ENCODE measurements at places on chromosomes 2 and 18.

DNA sequence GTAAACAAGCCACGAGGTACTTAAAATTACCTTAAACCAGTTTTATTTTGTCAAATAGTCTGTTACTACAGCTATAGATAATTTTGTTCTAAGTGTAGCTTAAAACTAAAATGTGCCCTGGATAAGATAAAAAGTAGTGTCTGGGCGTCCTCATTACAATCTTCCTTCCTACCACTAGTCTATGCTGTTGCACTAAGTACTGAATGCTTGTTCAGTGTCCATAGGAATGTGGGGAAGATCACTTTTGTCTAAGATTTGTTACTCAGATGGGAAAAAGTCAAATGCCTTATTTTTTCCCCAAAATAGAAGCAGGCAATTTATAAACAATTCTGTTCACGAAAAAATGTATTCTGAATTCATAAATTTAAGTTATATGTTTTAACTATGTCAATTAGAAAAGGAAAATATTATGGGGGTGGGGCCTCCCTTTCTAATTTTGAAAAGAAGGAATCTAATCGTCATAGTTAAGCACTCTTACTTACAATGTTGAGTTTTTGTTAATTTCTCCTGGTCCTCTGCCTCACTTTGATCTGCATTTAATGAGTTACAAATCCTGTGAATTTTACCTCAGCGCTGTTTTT is 140.4 kb upstream of the VRK2 start:
- no peak for DNase-seq

GRCh38 chr2:26649322-26649721 is 8.2 kb upstream of the CIB4 start:
- no peak for DNase-seq

GRCh38 chr2:55420439-55420725 is 726 bp upstream of the CCDC88A start:
- no peak for DNase-seq

GRCh38 chr2:121253021-121253673 is 31.9 kb downstream of the TFCP2L1 start:
- no peak for DNase-seq

GRCh38 chr2:200615247-200615646 is 29.4 kb downstream of the AOX1 start:
- no peak for DNase-seq

DNA sequence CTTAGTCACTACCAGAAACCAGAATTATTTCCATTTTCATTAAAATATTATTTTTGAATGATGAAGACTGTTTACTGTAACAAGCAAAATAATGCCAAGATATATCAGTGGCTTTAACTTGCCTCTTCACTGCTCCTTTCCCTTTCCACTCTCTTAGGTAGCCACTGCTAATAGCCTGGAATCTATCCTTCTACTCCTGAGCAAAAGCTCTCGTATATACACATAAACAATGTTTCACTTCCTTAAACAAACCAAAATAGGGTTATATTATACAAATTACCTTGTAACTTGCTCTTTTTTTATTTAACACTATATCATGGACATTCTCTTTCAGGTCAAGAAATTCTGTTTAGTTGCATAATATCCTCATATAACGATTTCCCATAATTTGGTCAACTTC is 20.8 kb downstream of the IMMT start:
- no peak for DNase-seq

All from activated T-cell treated with anti-CD3 and anti-CD28 coated beads for 24 hours (primary cell).